Osteocyte (in vitro differentiated cells): ENCODE measurements at places on chromosomes 4 and X. TPM values are rescaled to one million over a fixed set of nuclear protein-coding genes. Genes with fewer than 3 reads are reported as not detected.
A peak's percentile ranks its signal among the peaks of the same experiment; 100 is the strongest.

DNA sequence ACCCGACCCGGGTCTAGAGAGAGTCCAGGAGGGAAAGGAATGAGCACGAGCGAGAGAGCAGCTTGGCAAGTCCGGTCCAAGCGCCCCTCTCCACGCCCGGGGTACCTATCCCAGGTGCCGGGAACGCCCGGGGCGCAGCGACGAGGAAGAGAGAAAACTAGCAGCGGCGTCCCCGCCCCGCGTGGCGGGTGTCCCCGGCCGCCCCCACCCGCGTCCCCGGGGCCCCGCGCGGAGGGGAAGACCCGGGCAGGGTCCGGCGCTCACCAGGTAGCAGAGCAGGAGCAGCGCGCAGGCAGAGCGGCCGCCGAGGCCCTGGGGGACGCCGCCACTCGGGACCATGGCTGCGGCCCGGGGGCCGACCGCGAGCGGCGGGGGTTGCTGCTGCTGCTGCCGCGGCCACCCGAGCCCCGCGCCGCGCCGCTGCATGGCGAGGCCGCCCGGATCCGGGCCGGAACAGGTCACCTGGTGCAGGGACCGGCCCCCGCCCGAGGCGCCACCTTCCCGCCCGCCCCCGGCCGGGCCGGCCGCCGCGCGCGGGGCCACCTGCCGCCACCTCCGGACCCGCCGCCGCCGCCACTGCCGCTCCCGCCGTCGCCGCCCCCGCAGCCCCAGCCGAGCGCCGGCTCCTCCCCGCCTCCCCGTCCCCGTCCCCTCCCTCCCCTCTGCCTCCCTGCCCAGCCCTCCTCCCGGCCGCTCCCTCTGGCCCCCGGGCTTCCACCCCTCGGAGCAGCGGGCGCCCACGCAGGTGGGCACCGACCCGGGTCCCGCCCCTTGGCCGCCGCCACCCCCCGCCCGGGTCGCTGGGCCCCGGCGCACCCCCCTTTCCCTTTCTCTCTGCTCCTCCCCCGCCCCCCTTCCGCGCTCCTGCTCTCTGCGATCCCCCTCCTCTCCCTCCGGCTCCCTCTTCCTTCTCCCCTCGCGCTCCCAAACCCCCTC is at the start of gene SEL1L3:
Gene SEL1L3 (minus strand): TSS at position 578 of the 936 bp plus-strand sequence. CDS start 152 bp downstream, at position 426.
- peak; percentile 84 for DNase-seq

DNA sequence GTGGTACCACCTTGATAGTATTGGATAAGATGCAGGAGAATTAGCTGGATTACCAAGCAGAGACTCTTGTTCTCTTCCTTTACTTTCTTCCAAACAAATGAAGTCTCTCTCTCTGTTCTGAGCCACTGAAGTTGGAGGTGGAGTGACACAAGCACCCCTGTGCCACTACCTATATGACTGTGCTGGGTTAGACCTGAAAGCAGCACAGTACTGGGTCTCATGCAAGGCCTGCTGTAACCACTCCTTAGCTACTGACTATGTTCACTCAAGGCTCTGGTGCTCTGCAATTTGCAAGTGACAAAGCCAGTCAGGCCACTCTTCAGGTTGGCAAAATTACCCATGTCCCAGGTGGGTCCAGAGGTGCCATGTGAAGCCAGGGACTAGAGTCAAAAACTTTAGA is 389.6 kb upstream of the MAOA start:
- DNase-seq, result no peak

DNA sequence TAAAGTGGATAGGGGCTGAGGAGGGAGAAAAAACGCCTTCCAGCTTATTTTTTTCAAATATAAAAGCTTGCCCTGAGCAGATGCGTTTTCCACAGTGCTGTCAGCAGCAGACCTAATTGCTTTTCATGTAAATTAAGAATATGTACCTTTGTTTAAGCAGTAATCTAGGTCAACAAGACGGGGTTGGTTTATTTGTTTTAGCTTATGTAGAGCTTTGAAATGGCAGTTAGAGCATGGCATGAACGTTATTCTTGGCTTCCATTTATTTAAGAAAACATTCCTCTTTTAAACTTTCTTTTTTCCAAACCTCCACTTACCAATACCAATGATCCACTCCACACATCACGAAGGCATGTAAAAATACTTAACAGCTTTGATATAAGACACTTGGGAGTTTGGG is 220.3 kb upstream of the TENM3 start:
- no peak for DNase-seq

DNA sequence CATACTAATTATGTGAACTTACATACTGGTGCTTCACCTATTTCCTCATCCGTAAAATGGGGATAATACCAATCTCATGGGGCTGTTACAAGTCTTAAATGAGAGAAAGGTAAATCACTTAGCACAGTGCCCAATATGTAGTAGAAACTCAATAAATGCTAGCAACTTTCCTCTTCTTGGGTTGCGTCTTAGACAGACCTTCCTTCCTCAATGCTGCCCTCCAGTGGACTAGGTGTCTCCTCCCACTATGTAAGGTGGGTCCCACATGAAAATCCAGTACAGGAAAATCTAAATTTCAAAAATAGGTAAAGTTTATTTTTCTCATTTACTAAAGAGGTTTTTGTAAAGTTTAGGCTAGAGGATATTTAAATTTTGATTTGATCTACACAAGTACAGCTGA is 20.6 kb downstream of the ZDHHC9 start:
- DNase-seq, result no peak

- no peak for DNase-seq
These were observed 3.4 kb downstream of the CD38 start for GRCh38 chr4:15781427-15782095.

DNA sequence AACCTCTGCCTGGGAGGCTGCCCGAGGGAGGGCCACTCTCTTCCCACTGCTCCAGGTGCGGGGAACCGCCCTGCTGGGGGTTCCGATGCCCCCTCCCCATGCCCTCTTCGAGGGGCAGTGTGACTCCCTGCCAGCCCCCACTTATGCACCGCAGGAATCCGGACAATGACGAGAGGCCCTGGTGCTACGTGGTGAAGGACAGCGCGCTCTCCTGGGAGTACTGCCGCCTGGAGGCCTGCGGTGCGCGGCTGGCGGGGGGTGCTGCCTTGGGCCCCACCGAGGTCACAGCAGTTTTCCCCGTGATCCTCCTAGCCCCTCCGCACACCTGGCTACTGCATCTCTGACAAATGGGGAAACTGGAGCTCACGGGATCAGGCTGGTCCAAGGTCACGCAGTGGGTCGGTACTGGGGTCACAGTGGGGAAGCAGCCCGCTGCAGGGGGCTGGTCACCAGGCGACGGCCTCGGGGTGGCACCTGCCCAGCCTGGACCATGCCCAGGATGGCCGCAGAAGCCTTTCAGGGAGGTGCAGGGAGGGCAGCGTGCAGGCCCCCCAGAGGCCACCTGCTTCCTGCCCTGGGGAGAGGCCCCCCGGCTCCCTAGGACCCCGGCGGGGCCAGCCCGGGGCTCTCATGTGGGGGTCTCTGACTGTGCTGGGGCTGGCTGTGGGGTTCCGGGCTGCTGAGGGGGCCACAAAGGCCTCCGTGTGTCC is 3.5 kb downstream of the HGFAC start:
- DNase-seq, result no peak

- no peak for DNase-seq
These were observed 325.2 kb downstream of the NR3C2 start for GRCh38 chr4:148116969-148117368.

GRCh38 chr4:182748949-182749348 is 168.2 kb downstream of the DCTD start:
- no peak for DNase-seq

GRCh38 chr4:5956285-5957021 is 61.8 kb downstream of the C4orf50 start:
- DNase-seq, result no peak

DNA sequence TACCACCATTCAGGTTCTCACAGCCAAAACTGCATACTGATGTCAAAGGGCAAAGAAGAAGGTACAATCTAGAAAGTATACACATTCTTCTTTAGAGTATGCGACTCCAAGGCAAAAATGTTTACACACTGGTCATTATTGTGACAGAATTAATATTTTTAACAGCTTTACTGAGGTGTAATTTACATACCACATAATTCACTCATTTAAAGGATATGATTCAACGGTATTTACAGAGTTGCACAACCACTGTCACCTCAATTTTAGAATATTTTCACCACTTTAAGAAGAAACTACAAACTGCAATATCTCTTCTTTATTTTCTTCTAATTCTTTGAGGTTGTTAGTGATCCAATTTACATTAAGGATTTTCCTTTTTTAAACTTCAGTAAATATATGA is 325.4 kb upstream of the SMIM31 start:
- no peak for DNase-seq

DNA sequence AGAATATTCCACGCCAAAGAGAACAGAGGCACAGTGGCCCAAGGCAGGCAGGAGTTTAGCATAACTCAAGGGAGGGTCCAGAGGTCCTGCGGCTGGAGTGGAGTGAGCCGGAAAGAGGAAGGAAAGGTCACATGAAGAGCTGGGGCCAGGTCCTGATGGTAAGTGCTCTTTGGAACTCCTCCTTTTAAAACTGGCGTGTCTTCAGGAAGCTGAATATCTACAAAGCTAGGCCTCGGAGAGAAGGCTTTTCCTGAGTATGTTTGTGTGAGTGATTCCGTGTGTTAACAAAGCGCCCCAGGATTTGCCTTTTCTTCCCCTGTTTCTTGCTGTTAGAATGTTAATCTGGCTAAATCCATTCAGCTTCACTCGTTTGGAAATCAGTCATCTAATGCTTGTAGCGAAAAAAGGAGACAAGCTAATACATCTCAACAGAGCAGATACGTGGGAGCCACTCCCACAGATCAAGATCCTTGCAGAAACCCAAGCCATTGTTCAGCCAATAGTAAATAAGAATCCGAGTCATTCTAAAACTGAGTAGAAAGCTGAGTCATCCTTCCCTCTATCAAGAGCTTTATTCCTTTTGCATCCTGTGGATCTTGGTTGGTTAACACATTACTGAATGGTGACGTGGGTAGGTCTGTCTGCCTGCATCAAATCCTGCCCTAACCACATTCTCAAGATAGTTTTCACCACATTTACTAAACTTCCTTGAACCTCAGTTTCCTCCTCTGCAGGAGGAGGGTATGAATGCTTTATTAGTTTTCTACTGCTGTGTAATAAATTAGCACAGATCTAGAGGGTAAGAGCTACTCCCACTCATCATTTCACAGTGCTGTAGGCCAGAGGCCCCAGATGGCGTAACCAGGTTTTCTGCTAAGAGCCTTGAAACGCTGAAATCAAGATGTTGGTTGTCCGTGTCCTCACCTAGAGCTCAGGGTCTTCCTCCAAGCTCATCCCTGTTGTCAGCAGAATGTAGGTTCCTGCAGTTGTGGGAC is 43.2 kb upstream of the RBM47 start:
- DNase-seq, result no peak

- DNase-seq, result no peak
These were observed 22.1 kb downstream of the SLIT2 start for GRCh38 chr4:20273793-20274192.

GRCh38 chrX:49060914-49061313 is 2.1 kb downstream of the CCDC120 start:
- no peak for DNase-seq

- no peak for DNase-seq
These were observed 28.2 kb downstream of the HTT-AS start for GRCh38 chr4:3046162-3046561.

- DNase-seq, result no peak
These were observed 175.2 kb downstream of the MGST2 start for GRCh38 chr4:139840773-139841172.

DNA sequence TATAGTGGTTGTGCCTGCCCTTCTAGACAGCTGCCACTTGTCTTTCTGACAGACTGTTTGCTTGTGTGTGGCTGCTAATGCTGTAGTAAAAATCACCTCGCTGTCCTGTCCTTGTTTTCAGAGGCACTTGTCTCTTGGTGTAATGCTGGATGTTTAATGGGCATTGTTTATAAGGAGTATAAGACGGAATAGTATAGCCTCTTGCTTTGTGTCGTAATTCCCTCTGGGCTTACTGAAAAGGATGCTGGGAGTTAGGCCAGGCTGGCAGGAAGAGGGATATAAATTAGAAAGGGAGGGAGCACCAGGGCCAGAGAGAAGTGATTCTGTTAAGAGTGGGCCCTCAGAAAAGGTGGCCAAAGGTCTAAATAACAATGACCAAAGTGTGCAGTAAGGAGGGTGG is 29.0 kb downstream of the NHS start:
- no peak for DNase-seq

GRCh38 chr4:131366714-131367113 is 1782.4 kb upstream of the PCDH10 start:
- DNase-seq, result no peak

GRCh38 chr4:118749347-118749988 is 64.3 kb downstream of the METTL14 start:
- DNase-seq, result no peak

DNA sequence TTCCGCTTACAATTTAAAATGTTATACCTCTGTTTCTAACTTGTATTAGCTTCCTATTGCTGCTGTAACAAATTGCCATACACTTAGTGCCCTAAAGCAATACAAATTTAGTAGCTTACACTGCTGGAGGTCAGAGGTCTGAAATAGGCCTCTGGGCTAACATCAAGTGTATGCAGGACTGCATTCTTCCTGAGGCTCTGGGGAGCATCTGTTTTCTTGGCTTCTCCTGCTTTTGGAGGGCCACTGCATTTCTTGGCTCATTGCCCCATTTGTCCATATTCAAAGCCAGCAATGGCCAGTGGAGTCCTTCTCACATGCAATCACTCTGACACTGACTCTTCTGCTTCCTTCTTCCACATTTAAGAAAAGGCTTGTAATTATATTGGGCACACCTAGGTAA is 639.8 kb upstream of the INTU start:
- no peak for DNase-seq

ADAMTS3 gene
- 0.94 and 1.4 TPM in 2 replicates for total RNA-seq

PCDH11X gene
- total RNA-seq, result not detected in 2 replicates

NEXMIF gene
- not detected in 2 replicates for total RNA-seq

ZMAT1 gene
- total RNA-seq, result 4.6 and 4.9 TPM in 2 replicates

MFAP3L gene
- total RNA-seq, result 2.1 and 2.5 TPM in 2 replicates

NR3C2 gene
- 0.42 and 0.75 TPM in 2 replicates for total RNA-seq

CCDC110 gene
- total RNA-seq, result 0.73 and 0.76 TPM in 2 replicates

CACNA1F gene
- total RNA-seq, result not detected in 2 replicates

POU3F4 gene
- not detected in 2 replicates for total RNA-seq

CYSLTR1 gene
- not detected in 2 replicates for total RNA-seq

HPF1 gene
- total RNA-seq, result 19.0 and 23.5 TPM in 2 replicates

SNX12 gene
- total RNA-seq, result 64.0 and 68.8 TPM in 2 replicates
